NCI-H1436 treated with DMSO at 0.1 percent for 48 hours (cell line): ENCODE measurements at places on chromosomes 16 and 17.

DNA sequence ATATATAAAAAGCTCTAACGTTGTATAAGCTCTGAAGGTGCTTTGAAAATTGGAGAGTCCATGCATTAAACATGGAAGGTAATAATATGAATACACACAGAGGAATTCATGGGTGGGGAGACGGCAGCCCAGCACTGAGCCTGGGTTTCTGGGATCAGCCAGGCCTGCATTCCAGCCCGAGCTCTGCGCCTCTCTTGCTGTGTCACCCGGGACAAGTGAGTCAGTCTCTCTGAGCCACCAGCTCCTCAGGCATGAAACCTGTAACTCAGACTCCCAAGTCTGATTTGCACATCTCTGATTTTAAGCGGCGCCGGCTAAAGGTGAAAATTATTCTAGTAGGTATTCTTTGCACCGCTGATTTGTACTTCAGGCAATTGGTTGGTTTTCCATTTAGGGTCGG is 238.8 kb downstream of the MRTFB start:
- no peak for DNase-seq

GRCh38 chr16:47142486-47142820 is 1.3 kb downstream of the NETO2 start:
- no peak for DNase-seq

DNA sequence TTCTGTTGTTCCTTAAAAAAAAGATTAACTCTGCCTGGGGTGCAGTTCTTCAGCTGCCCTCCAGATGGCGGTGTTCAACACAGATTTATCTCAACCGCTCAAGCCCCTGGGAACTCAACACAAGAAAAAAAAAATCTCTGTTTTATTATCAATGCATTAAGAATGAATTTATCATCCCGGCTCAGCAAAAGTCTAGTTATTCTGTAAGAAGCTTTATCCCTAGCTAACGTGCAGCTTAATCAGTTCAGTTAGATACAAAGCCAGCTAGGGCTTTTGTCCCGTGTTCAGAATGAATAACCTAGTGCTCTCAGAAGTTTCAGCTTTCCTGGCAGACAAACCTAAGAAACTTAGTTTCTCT is 475.9 kb upstream of the CCL2 start:
- no peak for DNase-seq

GRCh38 chr16:56493126-56493525 is 26.7 kb downstream of the BBS2 start:
- DNase-seq = no peak

DNA sequence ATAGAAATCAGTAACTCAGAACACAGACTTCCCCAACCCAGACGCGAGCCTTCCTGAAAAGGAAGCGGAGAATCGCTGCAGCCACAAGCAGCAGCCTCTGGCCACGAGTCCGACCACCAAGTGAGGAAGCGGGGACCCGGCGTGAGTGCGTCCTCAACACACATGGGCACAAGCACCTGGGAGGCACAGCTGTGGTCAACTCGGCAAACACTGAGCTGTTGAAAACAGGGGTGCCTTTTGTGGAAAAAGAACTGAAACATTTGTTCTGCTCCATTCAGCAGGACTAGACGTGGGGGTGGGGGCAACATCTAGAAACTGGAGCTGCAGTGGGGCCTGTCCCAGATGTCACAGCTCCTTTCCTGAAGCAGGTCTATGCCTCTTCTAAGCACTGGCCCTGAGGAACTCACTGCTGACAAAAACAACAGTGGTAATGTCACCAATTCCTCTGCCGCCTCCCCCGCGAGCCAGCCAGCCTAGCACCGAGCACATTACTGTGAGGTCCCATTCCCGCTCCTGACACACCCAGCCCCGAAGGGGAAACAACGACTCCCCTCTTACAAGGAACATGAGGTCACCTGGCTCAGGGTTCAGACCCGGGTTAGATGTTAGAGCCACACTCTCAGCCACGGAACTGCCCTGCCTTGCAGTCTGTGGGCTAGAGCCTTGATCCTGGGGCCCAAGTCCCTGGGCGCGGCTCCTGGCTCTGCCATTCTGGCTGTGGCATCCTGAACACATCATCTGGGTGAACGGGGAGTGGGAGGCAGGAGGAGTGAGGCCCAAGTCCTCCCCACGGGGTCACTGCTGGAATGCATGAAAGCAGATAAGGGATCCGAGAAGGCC is 29.0 kb downstream of the KDM8 start:
- no peak for DNase-seq

- no peak for DNase-seq
Measured at GRCh38 chr16:4640572-4641305, 16.1 kb downstream of the MGRN1 start.

DNA sequence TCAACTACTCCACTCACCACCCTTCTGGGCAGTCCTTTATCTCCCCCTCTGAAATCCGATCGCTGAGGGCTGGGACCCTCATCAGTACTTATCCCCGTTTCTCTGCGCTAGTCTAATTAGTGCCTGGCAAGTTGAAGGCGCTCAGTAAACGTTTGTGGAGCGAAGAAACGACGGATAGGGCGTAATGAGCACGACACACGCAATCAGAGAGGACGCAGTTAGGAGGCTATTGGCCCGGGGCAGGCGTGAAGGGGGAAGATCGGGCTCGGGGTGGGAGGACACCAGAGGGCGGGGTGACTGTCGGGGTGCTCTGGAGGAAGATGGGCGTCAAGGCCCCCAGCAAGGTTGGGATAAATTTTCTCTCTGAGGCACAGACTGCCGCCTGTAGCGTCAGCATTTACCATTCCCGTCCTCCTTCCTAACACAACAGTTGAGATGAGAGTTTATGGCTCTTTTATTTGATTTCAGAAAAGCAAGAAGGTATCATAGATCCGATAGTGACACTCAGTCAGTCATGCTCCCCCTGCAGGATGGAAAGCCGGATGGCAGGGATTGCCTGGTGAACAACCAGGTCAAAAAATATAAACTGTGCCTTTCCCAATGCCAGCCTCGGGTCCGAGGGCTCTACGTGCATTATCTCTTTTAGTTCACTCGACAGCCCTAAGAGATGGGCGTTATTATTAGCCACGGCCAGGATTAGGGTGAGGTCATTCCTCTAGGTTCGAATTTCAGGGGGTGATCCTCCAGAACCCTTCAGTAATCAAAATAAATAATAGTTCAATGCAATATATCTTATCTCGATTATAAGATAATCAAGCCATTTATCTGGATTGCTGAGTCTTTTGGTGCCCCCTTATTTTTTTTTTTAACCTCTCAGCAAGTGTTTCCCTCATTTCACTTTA is 9.5 kb upstream of the ARL4D start:
- peak; percentile 52 for DNase-seq

DNA sequence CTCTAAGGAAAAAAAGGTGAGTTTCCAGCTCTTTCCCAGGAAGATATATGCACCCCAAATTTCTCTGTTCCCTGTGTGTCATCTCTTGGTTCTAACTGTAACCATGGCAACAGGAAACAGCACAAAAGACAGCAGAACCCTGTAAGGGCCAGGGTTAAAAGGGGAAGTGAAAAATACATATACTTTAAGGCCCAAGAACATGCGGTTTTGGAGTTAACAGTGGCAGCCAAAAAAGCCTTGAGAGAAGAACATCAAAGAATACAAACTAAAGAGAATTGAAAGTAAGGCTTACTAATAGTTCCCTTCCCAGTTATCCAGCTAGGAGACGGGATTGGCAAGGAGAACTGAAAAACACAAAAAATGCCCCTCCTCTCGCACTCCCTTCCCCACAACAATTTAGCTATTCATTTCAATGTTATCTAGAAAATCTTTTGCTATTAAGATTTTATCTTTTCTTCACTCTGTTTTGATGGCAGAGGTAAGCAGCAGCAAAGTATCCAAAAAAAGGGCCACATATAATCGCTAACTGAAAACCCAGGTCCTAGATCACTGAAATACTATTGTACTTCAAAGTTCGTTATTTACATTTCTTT is 1.5 kb downstream of the SPOP start:
- no peak for DNase-seq

DNA sequence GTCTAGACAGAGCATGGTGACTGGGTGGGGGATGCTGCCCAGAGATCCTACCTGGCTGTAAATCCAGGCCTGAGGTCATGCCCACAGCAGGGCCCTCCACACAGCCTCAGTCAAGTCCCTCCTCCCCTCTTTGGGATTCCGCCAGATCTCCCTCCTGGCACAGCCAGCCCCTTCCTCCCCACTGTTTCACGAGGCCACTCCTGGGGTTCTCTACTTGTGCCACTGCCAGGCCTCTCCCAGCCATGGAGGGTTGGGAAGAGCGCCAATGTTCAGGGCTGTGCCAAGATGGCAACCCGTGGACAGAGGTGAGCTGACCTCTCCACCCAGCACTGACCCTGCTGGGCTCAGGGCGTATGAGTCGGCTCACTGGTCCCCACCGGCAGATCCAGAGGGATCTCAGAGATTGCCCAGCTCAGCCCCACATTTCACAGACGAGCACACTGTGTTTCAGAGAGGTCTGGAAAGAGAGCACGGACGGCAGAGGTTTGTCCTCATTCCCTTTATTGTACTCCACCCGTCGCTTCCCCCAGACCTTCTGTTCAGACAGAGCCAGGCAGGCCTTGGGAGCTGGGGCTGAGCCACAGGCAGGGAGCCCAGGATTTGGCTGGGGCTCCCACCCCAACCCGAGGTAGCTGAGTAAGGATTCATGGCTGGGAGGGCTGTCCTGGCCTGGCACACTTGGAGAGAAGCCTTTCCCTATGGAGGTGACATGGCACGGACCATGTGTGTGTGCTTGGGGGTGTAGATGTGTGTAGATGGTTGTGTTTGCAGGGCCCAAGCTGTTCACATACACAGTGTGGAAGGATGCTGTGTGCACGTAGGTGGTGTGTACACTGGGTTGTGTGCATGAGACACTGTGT is 3.5 kb upstream of the CAMKK1 start:
- no peak for DNase-seq

DNA sequence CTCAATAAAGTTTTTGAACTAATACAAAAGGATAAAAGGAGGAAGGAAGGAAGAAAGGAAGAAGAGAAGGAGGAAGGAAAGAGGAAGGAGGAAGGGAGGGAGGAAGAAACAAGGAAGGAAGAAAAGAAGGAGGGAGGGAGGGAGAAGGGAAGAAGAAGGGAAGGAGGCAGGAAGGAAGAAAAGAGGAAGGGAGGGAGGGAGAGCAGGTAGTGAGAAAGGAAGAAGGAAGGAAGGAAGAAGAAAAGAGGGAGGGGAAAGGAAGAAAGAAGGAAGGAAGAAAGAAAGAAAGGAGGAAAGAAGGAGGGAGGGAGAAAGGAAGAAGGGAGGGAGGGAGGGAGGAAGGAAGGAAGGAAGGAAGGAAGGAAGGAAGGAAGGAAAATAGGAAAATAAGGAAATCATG is 263.8 kb upstream of the C16orf82 start:
- DNase-seq = no peak

DNA sequence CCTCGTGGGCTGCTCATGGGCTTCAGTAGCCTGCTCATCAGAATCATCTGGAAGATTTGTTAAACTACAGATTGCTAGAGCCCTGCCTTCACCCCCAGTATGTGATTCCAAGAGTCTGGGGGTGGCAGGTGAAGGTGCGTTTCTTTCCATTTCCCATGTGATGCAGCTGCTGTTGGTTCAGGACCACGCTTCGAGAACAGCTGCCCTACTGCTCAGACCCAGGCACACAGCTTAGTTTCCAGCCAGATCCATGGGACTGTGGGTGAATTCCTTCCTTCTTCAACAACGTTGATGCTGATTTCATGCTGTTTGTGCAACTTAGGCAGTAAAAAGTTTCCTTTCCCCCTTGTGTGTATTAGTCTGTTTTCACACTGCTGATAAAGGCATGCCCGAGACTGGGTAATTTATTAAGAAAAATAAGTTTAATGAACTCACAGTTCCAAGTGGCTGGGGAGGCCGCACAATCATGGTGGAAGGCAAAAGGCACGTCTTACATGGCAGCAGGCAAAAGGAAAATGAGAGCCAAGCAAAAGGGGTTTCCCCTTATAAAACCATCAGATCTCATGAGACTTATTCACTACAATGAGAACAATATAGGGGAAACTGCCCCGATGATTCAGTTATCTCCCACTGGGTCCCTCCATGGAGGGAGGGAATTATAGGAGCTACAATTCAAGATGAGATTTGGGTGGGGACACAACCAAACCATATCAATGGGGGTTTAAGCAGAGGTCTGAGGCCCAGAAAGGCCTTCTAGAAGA is 159.2 kb downstream of the XYLT1 start:
- no peak for DNase-seq

DNA sequence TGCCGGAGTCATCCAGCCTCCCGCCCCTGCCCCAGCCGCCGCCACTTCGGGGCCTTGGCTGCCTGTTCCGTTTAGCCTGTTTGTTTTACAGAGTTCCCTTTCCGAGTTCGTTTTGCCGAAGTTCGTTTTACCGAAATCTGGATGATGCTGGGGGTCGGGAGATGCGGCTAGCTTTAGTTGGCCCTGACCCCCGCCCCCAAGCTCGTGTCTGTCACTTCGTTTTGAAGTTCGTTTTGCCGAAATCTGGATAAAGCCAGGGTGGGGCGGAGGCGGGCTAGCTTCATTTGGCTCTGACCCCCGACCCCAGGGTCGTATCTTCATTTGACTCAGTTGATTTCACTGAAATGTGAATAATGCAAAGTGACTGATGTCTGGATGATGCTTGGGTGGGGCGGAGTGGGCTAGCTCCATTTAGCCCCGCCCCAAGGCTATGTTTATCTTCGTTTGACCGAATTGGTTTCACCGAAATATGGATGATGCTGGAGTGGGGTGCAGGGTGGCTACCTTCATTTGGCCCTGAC is 591 bp downstream of the PSMD7 start:
- no peak for DNase-seq

GRCh38 chr17:19019041-19019941 is 14.7 kb upstream of the FAM83G start:
- DNase-seq = no peak

GRCh38 chr17:10120749-10121148 is 77.7 kb downstream of the GAS7 start:
- DNase-seq = no peak
